ENCODE measurements at places on chromosomes 1 and 21.

GRCh38 chr21:38126666-38127303 lies 130.0 kb upstream of the KCNJ15 start:
- peak; percentile 32 for DNase-seq

DNA sequence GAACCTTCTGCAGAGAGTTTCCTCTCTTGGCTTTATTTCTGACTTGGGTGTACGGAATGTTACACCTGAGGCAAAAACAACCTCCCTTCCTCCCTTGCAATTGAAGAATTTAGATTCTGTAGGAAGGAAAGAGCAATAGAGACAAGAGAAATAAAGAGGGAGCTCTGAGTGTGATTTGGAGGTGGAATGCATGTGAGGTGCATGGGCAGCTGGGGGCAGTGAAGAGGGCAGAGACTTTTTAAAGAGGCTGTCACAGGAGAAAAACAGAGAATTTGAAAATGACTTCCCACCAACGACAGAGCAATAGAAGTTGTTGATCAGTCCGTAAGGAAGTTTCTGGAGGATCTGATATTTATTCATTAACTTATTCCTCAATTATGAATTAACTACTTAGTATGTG lies 172.0 kb upstream of the B3GALT2 start:
- DNase-seq, result no peak

GRCh38 chr1:94280541-94280940 lies 43.2 kb upstream of the ARHGAP29 start:
- no peak for DNase-seq

DNA sequence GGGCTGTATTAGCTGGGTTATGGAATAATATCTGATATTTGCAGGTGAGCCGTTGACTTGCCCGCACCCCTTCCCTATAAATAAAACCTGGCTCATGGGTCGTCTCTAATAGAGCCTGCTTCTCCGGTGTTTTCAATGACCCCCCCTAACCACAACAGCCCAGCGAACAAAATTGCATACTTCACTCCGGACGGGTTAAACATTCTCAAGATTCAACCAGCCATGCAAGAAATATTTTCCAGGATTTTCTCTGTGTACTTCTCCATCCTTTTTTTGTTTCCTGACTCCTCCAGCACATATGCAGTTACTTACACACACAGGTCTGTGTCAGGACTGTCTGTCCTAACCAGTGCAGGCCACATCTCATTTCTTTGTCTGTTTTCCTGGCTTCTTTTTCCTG lies 267.7 kb downstream of the ZNF648 start:
- DNase-seq, result no peak

DNA sequence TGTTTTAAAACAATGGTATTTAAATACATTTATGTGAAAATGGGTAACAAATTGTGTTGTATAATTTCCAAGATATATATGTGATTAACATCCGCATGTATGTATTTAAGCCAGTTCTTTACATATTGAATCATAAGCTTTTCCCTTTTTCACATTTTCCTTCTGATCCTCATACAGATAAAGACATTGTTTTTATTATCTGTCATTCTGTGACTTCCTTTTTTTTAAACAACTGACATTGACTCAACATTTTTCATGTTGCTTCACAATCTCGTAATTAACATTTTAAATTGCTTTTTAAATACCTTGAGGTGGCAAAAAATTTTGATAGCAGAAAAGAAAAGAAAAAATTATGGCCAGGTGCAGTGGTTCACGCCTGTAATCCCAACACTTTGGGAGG lies 1.4 kb downstream of the STXBP3 start:
- DNase-seq, result no peak

- DNase-seq, result no peak
Measured at GRCh38 chr1:149937759-149938158, 1.1 kb upstream of the MTMR11 start.

- no peak for DNase-seq
Measured at GRCh38 chr1:6144647-6145395, 35.3 kb downstream of the CHD5 start.

DNA sequence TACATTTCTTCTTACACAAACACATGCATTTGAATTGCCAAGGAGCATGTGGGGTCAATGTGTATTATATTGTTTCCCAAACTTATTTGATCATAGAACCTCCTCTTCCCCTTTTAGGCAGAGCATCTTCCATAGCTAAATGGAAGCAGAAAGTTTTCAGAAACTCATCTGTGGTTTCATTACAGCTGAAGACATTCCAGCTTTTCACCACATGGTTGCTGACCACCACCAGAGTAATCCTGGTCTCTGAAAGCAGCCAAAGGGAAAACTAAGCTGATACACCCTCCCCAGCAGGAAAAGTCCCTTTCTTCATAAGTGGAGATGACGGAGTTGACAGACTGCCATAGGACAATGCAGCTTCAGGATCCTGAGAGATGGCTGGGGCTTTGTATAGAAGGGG lies 30.2 kb upstream of the OTUD3 start:
- no peak for DNase-seq

DNA sequence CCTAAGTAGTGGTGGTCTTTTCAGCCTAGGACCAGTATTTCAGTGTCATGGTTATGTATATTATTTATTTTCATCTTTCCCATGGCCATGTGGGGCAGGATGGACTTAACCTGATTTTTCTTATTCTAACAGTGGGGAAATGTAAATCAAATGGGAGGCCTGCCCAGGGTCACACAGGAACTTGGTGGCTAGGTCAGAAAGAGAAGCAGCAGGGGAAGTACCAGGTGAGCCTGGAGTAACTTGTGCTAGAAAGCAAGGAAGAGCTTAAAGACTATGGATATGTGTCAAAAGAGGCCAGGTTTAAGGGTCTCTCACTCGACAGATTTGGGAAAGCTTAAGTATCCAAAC lies 936 bp downstream of the ZFP69B start:
- DNase-seq, result no peak

DNA sequence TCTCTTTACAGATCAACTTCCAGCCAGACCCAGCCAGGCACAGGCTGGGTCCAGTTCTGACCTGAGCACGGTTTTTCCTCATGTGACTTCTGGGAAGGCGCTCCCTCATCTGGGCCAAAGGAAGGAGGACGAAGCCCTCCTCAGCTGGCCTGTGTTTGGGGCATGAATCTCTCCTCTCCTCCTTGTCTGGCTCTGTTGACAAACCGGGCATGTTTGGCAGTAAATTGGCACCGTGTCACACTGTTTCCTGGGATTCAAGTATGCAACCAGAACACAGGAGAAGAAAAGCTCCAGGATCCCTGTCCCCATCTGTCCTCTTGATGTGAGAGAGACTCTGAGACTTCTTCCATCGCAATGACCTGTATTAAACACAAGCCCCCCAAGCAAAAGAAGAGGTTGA lies 18.3 kb downstream of the NECAP2 start:
- no peak for DNase-seq

DNA sequence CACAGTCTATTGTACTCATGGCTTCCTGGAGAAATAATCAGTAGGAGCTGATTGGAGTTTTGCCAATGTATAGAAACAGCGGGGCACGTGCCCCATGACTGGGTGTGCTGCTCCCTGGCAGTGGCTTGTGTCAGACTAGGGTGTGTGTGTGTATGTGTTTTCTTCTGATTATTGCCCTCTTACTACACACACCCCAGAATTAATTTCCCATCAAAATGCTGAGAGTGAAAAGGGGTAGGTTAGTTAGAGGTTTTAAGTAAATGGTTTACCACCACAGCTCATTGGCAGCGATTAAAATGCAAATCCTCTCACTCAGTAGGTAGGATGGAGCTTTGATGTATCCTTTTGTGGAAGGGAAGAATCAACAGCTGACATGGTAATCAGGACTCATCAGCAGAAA lies 29.9 kb downstream of the HHAT start:
- no peak for DNase-seq

- DNase-seq, result no peak
Measured at GRCh38 chr21:45293220-45293725, 5.6 kb upstream of the POFUT2 start.

DNA sequence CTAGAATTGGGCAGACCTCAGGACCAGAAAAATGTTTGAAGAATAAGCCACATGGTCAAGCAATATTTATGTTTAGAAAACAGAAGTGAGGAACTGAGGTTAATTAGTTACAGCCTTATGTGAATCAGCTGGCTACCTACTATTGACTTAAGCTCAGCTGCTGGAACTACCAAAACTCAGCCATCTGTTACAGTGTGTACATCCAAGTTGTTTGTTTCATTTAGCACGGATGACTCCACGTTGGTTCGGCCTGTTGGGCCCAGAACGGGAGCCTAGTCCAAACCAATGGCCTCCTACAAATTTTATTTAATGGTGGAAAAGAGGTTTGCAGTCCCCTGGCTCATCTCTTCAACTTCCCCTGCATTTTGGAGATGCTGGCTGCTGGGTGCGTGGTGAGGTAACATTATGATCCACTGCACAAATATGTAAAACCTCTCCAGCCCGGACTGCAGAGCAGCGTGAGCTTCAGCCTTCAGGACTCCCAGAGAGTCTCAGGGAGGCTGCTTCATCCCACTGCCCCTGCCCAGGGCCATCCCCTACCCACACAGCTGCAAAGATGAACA lies 143.4 kb downstream of the ZZZ3 start:
- no peak for DNase-seq

DNA sequence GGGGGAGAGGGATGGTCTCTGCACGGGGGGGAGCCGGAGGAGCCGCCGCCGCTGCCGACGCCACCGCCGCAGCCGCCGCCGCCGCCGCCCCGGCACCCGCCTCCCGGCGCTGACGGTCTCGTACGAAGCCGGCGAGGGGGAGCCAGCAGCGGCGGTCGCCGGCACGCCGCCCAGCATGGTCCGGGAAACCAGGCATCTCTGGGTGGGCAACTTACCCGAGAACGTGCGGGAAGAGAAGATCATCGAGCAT lies 311 bp downstream of the SPEN start:
- no peak for DNase-seq

DNA sequence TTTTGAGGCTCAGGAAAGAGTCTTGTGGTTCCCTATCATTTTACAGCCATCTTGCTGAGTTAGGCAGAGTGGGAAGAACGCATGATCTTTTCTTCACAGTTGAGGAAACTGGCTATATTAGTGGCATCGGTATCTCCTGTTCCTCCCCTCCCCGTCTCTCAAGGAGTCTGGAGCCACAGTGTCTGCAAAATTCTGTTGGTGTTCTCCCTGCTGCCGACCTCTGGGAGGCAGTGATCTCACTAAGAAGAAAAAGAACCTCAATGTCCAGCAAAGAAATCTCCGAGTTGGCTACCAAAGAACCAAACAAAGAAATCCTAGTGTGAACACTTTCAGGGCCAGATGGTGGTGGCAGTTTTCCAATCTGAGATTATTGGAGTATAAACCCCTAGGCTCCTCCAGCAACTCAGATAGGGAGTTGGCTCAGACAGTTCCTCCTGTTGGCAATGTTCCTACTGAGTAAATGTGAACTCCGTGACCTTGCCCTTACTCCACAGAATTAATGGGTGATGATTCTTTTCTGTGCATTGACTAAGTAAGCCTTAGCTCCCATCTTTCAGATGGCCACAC lies 41.2 kb downstream of the PRAMEF20 start:
- DNase-seq, result no peak

DNA sequence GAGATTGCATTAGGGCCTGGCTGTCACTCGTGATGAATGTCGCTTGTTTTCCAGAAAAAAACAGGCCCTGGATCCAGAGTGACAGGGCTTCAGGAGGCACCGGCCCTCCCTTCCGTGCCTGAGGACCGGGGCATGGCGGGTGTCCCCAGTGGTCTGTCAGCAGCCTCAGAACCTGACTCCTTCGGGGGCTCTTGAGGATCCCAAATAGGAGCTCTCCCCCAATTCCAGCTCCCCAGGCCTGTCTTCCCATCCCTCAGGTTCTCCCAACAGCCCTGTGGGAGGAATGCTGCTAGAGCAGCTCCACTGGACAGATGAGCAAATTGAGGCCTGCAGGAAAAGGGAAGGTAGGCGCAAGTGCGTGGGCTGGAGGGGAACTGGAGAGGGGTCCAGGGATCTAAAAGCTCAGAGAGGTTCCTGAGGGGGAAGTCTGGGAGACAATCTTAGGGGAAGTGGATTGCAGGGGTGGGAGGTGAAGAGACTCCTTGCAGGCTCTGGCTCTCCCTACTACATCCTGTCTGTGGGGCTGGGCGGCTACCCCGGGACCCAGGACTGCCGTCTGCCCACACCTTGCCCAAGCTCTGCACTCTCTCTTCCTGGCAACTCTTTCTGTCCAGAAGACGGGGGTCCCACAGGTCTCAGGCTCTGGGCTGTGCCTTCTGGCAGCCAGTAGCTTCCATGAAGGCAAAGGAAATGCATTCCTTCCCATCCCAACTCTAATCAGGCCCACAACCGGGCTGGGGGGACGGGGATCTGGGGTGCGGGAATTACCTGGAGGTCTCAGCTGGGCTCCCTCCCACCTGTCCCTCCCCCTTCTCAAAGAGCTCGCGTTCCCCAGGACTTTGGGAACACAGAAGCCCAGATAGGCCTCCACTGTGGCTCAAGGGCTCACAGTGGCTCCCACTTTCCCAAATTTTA lies 105.7 kb upstream of the CASZ1 start:
- DNase-seq, result no peak
